Dermis blood vessel endothelial cell (primary cell): ENCODE measurements at places on chromosomes 4 and X.

- no peak for DNase-seq
Observed at GRCh38 chr4:2362266-2363055, 56.0 kb downstream of the ZFYVE28 start.

DNA sequence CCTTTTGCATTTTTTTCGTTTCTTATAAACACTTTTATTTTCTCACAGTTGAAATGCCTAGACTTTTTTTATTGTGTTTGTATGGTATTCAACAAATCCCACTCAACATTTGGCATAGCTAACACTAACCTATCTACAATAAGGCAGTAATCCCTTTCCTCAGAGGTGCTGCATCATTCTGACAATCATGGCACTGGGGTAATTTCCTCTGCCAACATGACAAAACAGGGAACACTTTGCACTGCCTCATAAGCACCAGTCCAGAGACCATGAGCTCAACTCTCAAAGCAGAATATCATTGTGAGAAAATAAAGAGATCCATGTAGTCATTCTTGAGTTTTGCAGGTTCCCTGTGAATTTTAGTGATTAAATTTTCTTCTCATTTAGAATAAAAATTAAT is 183.8 kb upstream of the INTU start:
- no peak for DNase-seq

DNA sequence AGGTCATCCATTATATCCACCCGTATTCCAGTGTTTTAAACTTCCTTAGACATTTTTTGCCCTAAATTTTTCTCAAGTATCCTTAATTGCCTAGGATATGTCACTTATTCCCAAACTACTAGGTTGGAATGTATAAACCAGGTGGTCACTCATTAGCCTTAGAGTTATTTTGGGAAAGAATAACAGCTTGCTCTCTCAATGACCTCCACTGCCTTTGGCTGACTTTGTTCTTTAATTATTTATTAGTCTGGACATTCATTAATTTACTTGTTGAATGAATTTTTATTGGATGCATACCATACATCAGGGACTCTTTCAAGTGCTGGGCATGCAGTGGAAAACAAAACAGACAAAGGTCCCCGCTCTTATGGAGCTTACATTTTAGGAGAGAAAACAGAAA is 609.3 kb upstream of the IGFBP7 start:
- DNase-seq: no peak

GRCh38 chr4:155587766-155588165 is 78.9 kb upstream of the GUCY1A1 start:
- no peak for DNase-seq

DNA sequence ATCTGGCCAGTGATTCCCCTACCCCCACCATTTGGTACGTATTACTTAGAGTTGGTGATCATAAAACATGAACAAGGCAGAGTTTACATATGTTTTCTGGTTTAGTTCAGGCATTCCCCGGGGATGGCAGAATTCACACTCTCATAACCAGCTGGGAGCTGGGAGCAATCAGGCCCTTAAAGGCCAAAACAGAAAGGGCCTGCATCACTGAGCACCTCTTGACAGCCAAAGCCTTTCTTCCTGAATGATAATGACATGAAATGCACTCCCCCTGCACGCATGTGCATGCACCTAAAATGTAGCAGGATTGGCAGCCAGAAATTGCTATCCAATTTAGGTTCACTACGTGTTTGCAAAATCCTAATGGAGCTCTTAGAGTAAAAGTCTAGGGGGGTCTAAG is 235.4 kb downstream of the GPC3 start:
- no peak for DNase-seq

DNA sequence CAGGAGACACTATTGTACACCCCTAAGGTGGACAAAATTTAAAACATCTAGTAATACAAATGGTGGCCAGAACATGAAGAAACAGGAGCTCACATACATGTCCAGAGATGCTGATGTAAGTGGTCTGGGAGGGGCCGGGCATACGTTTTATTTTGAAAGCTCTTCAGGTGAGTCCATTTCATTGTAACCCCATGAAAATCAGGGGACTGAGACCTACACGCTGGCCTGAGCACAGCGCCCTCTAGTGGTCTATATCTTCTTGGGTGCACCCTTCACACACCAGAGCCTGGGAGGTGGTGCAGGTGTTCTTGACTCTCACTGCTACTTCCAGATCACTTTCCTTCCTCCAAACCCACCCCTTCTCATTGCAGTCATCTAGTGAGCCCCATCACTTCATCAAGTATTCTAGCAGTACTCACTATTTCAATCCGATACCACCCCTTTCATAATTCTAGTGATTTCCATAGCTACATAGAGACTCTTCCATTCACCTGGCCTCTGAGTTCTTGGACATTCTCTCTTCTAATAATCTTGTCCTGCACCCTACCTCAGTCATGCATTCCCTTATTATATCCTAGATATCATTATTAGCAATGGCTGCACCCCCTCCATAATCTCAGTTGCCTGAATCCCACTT is 4.3 kb upstream of the TLR6 start:
- DNase-seq: peak; percentile 79

- no peak for DNase-seq
Observed at GRCh38 chrX:54808109-54808604, 612 bp downstream of the MAGED2 start.

- DNase-seq: peak; percentile 51
Observed at GRCh38 chrX:37926700-37927099, 79.3 kb upstream of the DYNLT3 start.

GRCh38 chr4:7424553-7425111 is 10.1 kb downstream of the PSAPL1 start:
- no peak for DNase-seq

- peak; percentile 66 for DNase-seq
Observed at GRCh38 chrX:71253253-71254091, 468 bp downstream of the ZMYM3 start.

- peak; percentile 54 for DNase-seq
Observed at GRCh38 chrX:147917700-147918695, 6.3 kb downstream of the FMR1 start.

DNA sequence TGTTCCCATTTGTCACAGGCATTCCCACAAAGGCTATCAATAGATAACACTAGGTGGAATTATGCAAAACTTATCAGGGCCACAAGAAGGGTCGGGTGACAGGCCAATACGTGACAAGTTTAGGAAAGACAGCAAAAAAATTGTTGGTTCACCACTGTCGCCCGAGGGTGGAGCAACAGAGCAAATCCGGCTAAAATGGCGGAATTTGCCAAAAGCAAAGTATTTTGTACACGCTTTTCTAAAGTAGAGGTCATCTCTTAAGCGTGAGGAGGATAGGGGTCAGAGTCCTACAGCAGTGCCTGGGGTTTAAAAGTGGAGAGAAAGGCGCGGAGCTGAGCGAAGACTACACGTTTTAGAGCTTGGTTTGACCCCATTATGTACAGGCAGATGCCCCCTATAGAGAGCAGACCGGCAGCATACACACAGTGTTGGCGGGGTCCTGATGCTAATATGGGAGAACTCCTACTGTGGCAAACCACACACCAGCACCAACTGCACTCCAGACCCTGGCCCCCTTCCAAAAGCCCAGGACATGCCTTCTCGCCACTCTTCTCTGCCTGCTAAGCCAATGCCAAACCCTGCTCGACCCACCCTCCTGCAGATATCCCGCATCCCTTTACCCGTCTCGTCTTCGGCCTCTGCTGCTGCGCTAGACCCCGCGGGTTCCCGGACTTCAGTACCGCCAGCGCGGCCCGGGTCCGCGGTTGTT is 733 bp downstream of the CCNA2 start:
- peak; percentile 50 for DNase-seq

DNA sequence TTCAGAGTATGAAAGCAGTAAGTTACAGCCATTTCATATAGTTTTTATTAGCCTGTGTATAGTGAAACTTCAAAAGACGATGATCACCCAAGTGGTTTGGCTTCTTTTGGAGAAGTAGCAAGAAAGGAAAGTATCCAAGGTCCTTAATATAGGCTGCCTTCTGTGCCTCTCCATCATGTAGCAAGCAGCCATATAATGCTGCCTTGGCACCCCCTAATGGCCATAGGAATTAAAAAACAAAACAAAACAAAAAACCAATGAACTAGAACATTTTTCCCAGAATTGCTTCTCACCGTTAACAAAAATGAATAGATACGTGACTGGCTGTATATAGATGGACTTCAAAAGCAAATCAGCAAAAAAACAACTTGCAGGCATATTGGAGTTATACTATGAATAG is 18.9 kb downstream of the LAMP2 start:
- peak; percentile 22 for DNase-seq

DNA sequence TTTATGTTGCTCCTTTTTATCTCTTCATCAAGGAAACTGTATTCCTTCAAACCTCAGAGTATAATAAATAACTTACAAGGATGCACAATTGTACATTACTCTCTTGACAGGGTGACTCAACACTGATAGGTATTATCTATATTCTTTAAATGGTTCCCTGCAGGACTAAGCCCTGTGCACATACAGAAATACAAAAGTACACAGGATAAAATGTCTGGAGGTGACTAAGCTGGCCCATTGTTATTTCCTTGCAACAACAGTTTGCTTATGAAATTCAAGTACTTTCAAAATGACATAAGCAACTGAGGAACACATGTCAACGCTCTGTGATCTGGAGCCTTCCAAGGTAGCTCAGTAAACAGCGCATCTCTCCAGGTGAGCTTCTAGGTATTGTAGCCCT is 83.8 kb upstream of the RPL34 start:
- DNase-seq: peak; percentile 56

DNA sequence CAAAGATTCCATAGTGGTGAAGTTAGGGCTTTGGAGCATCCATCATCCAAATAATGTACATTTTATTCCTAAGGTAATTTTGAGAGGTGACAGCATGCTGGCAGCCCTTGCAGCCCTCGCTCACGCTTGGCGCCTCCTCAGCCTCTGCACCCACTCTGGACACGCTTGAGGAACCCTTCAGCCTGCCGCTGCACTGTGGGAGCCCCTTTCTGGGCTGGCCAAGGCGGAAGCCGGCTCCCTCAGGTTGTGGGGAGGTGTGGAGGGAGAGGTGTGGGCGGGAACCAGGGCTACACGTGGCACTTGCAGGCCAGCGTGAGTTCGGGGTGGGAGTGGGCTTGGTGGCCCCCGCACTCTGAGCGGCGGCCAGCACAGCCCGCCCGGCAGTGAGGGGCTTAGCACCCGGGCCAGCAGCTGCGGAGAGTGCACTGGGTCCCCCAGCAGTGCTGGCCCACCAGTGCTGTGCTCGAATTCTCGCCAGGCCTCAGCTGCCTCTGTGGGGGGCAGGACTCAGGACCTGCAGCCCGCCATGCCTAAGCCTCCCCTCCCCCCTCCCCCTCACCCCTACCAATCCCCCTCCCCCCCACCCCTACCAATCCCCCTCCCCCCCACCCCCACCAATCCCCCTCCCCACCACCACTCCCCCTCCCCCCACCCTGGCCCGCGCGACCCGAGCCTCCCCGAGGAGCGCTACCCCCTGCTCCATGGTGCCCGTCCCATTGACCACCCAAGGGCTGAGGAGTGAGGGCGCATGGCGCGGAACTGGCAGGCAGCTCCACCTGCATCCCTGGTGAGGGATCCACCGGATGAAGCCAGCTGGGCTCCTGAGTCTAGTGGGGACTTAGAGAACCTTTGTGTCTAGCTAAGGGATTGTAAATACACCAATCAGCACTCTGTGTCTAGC is 37.0 kb upstream of the DKK2 start:
- DNase-seq: no peak

DNA sequence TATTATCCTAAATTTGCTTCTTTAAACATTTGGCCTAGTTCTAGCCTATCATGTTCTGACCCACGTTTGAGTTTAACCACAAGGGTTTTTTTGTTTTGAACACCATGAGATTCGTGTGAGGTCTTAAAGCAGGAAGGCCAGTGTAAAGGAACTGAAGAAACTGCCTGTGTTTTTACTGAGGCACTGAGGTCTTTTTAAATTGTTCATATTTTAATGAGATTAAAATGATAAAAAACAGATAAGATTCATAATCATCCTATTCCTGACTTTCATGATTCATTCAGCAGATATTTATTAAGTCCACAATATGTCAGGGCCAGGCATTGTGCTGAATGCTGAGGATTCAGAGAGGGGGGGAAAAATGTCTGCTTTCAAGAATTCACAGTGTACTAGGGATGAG is 3.2 kb downstream of the RPS6KA3 start:
- DNase-seq: peak; percentile 23

GRCh38 chr4:126798214-126798613 is 834.5 kb upstream of the INTU start:
- no peak for DNase-seq

DNA sequence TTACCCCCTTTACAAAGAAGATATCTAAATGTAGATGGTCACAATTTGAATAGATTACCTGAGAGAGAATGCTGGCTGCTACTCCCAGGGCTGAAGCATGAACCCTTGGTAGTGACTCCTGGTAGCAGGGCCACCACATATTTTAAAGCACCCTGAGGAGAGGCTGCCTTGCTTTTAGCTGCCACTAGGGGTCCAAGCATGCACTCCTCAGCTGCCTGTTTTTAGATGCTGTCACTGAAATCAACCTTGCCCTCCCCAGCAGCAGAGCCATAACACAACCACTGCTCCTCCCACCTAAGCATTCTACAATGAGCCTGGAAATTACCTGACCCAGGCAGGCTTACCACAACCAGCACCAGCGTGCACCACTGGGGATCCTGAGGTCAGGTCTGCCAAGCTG is 850.9 kb downstream of the FAM133A start:
- DNase-seq: no peak

GRCh38 chr4:8472689-8473197 is 32.2 kb downstream of the TRMT44 start:
- DNase-seq: no peak

- peak; percentile 44 for DNase-seq
Observed at GRCh38 chr4:37664696-37665095, 21.5 kb downstream of the RELL1 start.

DNA sequence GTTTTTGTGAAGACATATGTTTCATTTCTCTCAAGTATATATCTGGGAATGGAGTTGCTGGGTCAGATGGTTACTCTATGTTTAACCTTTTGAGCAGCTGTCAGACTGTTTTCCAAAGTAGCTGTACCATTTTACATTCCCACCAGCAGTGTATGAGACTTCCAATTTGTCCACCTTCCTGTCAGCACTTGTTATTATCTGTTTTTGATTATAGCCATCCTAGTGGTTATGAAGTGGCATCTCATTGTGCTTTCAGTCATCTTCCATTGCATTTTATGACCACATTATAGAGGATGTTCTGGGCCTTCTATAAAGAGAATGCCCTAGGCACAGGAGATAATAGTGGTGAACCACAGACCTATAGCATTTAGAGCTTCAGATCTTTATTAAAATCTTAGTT is 39.2 kb downstream of the CLCN4 start:
- DNase-seq: no peak

DNA sequence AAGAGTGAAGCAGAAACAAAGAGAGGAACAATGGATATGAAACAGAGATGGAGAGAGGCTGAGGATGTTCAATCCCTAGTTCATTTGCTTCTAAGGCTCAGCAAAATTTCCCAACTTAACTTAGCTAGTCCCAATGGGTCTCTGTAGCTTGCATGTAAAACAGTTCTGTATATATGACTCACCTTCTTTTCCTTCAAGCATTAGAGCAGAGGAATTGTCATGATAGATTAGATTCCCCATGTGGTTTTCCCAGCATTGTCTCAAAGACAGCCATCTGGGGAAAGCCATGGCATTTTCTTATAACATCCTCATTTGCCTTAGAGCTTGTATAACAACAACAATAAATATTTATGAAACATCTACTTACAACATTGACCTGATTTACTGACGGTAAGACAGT is 93.9 kb upstream of the GATB start:
- no peak for DNase-seq

- no peak for DNase-seq
Observed at GRCh38 chr4:29770627-29771026, 949.5 kb upstream of the PCDH7 start.

GRCh38 chr4:104064646-104065577 is 345.1 kb upstream of the TACR3 start:
- DNase-seq: peak; percentile 16

- no peak for DNase-seq
Observed at GRCh38 chrX:41672643-41673042, 16.1 kb upstream of the GPR34 start.

- no peak for DNase-seq
Observed at GRCh38 chr4:87975466-87975865, at the start of gene SPP1. Gene SPP1, plus strand, starts transcription at chr4:87975714. Its CDS starts 1,182 bp downstream, at chr4:87976896.
